ENCODE measurements at places on chromosomes 4 and X.

GRCh38 chr4:52726826-52727580 lies 24.2 kb downstream of the ERVMER34-1 start:
- DNase-seq = no peak

- no peak for DNase-seq
Observed at GRCh38 chrX:19864736-19865135, 22.7 kb downstream of the SH3KBP1 start.

DNA sequence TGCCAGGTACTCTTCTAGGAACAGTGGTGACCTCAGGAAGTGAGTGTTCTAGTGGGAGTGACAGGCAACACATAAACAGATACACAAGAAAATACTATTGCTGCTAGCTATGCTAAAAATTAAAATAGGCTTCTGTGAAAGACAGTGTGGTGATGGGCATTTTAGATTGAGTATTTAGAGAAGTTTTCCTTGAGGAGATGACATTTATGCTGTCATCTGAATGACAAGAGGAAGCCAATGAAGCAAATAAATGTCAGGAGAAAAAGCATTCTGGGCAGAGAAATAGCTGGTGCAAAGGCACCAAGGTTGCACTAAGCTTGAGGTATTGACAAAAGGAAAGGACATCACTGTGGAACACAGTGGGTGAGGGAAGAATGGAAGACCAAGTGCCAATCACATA lies 18.0 kb downstream of the NDNF start:
- DNase-seq = no peak

DNA sequence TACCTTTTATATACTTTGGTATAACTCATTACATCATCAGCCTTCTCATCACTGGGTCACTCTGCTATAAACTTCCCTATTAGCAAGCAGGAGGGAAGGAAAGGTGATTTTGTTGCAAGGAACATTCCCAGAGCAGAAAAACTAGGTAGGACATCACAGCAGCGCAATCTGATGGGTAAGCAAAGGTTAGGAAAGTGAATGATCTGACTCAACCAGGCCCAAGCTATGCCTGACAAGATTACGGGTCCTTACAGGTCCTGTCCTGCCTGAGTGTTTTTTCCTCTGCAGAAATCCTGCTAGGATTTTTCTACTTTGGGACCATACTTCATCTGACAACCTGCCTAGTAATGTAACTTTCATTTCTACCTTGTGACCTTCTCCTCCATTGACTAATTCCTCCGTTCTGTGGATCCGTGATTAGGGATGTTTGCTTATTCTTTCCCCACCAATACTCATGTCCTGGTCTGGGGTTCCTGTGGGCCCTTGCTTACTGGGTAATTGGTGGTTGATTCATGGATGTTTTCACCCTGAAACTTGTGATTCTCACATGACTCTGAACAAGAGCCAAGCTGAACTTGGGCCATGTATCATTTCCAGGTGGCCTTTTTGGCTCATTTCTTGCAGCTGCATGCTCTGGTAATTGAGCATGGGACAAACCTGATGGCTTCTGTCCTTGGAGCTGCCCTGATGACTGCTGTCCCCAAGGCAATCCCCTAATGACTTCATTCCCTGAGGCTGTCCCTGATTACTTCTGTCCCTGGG lies 111.9 kb upstream of the KIT start:
- no peak for DNase-seq

GRCh38 chr4:3523628-3524221 lies 8.5 kb downstream of the LRPAP1 start:
- no peak for DNase-seq

DNA sequence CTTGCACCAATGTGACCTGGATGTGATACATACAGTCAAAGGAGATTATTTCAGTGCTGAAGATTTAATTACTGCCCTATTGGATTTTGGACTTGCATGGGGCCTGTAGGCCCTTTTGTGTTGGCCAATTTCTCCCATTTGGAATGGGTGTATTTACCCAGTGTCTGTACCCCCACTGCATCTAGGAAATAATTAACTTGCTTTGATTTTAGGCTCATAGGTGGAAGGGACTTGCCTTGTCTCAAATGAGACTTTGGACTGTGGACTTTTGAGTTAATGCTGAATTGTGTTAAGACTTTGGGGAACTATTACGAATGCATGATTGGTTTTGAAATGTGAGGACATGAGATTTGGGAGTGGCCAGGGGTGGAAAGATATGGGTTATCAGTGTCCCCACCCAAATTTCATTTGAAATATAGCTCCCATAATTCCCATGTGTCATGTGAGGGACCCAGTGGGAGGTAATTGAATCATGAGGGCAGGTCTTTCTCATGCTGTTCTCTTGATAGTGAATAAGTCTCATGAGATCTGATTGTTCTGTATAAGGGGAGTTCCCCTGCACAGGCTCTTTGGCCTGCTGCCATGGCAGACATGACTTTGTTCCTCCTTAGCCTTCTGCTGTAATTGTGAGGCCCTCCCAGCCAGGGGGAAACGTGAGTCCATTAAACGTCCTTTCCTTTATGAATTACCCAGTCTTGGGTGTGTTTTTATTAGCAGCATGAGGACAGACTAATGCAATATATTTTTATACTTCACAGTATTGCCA lies 362.2 kb upstream of the SPANXN4 start:
- DNase-seq = no peak

- DNase-seq = no peak
Observed at GRCh38 chr4:54368281-54369265, 139.5 kb downstream of the PDGFRA start.

- no peak for DNase-seq
Observed at GRCh38 chr4:178240891-178241290, 798.7 kb upstream of the AGA start.

GRCh38 chrX:13080128-13080795 lies 35.8 kb upstream of the FAM9C start:
- no peak for DNase-seq

GRCh38 chr4:68167706-68168105 lies 38.0 kb upstream of the TMPRSS11F start:
- no peak for DNase-seq

DNA sequence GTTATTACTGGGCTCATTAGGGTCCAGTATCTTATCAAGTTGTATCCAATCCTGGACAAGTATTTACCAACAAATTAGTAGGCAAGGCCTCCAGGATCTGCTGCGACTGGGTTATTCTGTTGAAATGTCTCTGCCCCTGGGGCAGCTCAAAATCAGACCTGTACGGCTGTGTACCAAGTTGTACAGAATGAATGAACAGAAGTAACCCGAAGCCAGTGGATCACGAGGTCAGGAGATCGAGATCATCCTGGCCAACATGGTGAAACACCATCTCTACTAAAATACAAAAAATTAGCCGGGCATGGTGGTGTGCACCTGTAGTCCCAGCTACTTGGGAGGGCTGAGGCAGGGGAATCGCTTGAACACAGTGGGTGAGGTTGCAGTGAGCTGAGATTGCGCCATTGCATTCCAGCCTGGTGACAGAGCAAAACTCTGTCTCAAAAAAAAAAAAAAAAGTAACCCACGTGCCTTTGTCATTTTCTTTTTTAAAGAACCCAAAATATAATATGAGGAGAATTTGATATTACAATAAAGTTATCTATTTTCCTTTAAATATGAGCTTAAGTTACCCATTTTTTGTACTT lies 127.3 kb downstream of the CBR4 start:
- no peak for DNase-seq

- DNase-seq = no peak
Observed at GRCh38 chr4:144547678-144548298, 98.2 kb upstream of the HHIP start.

DNA sequence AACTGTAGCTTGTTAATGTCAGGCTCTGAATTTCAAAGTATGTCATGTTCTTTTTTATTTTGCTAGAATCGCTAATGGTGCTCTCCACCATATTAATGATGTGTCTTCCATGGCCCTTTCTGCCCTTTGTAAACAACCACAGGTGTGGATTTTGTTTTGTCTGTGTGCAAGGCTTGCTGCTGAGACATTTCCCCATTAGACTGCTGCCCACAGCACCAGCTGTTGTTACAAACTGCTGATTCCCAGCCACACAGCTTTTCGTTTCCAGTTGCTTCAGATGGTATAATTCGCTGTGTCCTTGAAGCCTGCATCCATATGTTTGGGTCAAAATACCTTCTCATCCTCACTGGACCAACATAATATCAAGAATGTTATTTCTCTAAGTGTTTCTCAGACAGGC lies 32.8 kb downstream of the KCNIP4 start:
- no peak for DNase-seq

- no peak for DNase-seq
Observed at GRCh38 chr4:31156221-31156620, 436.1 kb downstream of the PCDH7 start.

DNA sequence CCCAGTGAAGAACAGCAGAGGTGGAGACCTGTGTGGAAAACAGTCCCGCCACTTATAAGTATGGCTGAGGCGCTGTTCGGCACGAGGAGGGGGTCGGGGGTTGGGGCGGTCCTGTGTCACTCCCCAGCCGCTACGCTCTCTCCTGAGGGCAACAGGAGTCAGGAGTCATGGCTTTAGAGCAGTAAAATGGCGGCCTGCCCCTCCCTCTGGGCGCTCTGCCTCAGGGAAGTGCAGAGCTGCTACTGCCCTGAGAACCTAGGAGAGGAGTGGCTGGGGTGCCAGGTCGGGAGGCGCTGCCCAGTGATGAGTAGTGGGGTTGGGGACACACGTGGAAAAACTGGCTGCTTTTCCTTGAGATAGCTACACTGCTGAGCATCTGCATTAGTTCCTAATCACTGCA lies 551.2 kb upstream of the AMOT start:
- DNase-seq = no peak

DNA sequence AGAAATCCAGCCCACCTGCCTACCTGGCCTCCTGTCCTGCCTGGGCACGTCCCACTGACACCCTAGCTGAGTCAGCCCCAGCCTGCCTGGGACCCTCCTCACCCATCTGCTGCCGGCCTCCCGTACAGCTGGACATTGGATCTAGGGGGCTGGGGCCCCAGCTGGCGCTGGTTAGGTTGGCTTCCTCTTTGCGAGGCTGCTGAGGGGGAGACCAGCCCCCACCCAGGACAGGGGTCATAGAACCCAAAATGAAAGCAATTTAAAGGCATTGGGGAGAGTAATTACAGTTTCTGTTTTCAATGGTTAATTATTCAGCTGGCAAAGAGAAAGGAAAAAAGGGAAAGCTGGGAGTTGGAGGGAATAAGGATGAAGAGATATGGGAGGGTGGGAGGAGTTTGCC lies 15.8 kb downstream of the EFNB1 start:
- no peak for DNase-seq

GRCh38 chr4:168177546-168178149 lies 85.3 kb downstream of the ANXA10 start:
- no peak for DNase-seq

- no peak for DNase-seq
Observed at GRCh38 chrX:32687379-32687778, 524.0 kb downstream of the DMD start.

Measured in NCI-H2029 treated with DMSO at 0.1 percent for 48 hours (cell line).